Activated T-helper 2 cell treated with anti-CD3 and anti-CD28 coated beads, Interferon-gamma antibody, Interleukin-2, Interleukin-4, amounts not matched to agents 10 μg/mL and 5 μg/mL and 100 μg/mL, durations not matched to agents 14 hours and 24 hours and 36 hours (primary cell): ENCODE measurements at places on chromosomes 16 and 17. TPM values are rescaled to one million over a fixed set of nuclear protein-coding genes. Genes with fewer than 3 reads are reported as not detected.

DNA sequence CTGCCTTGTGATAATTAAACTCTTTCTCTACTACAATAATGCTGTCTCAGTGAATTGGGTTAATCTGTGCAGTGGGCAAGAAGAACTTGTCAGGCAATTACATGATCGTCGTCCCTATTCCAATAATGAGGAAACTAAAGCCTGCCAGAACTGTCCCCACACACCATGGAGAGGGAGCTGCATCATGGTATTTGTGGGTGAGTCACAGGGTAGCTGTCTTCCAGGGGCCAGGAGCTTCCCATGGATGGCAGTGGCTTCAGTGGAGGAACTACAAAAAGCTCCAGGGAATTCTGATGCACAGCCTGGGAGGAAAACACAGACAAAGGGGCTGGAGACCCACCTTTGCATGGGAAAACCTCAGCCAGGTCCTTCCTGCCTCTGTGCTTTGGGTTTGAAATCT is 83.3 kb upstream of the C16orf82 start:
- no peak for DNase-seq
- no peak overlapping the region for H3K4me3 ChIP-seq
- H3K27ac ChIP-seq: no peak overlapping the region
- H3K27me3 ChIP-seq: peaks cover 6% of the 10 kb centered on the region

DNA sequence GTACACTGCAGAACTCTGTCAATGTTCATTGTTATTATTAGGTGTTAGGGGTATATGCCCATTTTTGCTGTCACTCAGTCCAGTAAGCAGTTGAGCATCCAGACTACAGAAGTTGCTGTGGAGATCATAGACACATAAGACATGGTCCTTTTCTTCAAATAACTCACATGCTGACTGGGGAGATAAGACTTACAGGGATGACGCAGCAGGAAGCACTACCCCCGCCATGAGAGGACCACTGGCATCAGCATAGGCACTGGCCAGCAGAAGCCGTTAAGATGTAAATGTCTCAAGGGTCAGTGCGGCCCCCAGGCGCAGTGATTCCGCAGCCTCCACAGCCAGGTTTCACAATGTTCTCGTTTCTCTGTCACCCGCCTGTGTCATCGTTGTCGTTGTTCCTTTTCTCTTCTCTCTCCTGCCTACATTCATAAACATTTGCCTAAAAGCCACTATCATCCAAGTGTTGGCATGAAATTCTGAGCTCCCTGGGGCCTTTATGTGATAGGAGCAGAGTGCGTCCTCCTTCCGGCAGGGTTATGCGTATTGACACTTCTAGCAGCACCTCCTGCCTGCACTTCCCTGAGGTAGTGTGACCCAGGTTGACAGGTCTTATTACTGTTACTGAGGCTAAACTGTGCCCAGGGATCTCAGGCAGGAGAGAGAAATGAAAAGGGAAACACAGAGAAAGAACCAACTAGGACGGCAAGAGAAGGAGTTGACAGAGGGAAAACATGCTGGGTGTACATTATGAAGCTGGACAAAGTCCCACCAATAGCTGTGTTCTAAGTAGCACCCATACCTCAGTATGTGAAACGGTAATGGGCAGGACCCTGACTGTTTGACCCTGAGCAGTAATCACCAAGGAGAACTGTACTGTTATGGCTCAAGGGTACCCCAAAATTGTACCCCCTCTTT is 17.9 kb downstream of the TANGO6 start:
- no peak for DNase-seq
- H3K27ac ChIP-seq: no peak overlapping the region
- H3K27me3 ChIP-seq: no peaks in the 10 kb centered on the region
- no peaks in the 10 kb centered on the region for H3K4me1 ChIP-seq
- H3K36me3 ChIP-seq: peaks cover 30% of the 10 kb centered on the region
- no peak overlapping the region for H3K4me3 ChIP-seq

GRCh38 chr17:42855048-42855596 is 4.1 kb downstream of the AOC3 start:
- H3K4me3 ChIP-seq: no peak overlapping the region
- H3K4me1 ChIP-seq: no peaks in the 10 kb centered on the region
- no peak for DNase-seq
- H3K36me3 ChIP-seq: no peaks in the 10 kb centered on the region

- H3K4me3 ChIP-seq: no peak overlapping the region
- no peak overlapping the region for H3K27ac ChIP-seq
- no peaks in the 10 kb centered on the region for H3K36me3 ChIP-seq
- H3K4me1 ChIP-seq: no peaks in the 10 kb centered on the region
- DNase-seq: no peak
Measured at GRCh38 chr16:72988569-72988968, 59.4 kb downstream of the ZFHX3 start.

- no peaks in the 10 kb centered on the region for H3K27me3 ChIP-seq
- peaks cover 6% of the 10 kb centered on the region for H3K4me1 ChIP-seq
- DNase-seq: no peak
- no peaks in the 10 kb centered on the region for H3K36me3 ChIP-seq
Measured at GRCh38 chr16:85105475-85105874, 6.8 kb downstream of the CIBAR2 start.

DNA sequence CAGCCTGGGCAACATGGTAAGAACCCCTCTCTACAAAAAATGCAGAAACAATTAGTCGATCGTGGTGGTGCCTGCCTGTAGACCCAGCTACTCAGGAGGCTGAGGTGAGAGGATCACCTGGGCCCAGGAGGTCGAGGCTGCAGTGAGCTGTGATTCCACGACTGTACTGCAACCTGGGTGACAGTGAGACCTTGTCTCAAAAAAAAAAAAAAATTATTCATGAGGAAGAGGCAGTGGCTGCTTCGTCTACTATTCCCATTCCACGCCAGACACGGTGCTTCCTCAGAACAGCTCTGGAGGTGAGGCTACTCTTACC is 52.2 kb upstream of the GSE1 start:
- peaks cover 8% of the 10 kb centered on the region for H3K36me3 ChIP-seq
- no peak overlapping the region for H3K27ac ChIP-seq
- H3K4me3 ChIP-seq: no peak overlapping the region
- H3K27me3 ChIP-seq: no peaks in the 10 kb centered on the region

- H3K27me3 ChIP-seq: no peaks in the 10 kb centered on the region
- H3K4me3 ChIP-seq: peak overlapping the region; percentile 70
- DNase-seq: peak; percentile 46
- H3K36me3 ChIP-seq: peaks cover 18% of the 10 kb centered on the region
- H3K4me1 ChIP-seq: peaks cover 37% of the 10 kb centered on the region
Measured at GRCh38 chr17:77332034-77332971, 191.5 kb downstream of the SEC14L1 start.

- DNase-seq: no peak
- no peaks in the 10 kb centered on the region for H3K27me3 ChIP-seq
- H3K4me3 ChIP-seq: no peak overlapping the region
- H3K4me1 ChIP-seq: peaks cover 8% of the 10 kb centered on the region
Measured at GRCh38 chr16:17327664-17328335, 143.0 kb downstream of the XYLT1 start.

DNA sequence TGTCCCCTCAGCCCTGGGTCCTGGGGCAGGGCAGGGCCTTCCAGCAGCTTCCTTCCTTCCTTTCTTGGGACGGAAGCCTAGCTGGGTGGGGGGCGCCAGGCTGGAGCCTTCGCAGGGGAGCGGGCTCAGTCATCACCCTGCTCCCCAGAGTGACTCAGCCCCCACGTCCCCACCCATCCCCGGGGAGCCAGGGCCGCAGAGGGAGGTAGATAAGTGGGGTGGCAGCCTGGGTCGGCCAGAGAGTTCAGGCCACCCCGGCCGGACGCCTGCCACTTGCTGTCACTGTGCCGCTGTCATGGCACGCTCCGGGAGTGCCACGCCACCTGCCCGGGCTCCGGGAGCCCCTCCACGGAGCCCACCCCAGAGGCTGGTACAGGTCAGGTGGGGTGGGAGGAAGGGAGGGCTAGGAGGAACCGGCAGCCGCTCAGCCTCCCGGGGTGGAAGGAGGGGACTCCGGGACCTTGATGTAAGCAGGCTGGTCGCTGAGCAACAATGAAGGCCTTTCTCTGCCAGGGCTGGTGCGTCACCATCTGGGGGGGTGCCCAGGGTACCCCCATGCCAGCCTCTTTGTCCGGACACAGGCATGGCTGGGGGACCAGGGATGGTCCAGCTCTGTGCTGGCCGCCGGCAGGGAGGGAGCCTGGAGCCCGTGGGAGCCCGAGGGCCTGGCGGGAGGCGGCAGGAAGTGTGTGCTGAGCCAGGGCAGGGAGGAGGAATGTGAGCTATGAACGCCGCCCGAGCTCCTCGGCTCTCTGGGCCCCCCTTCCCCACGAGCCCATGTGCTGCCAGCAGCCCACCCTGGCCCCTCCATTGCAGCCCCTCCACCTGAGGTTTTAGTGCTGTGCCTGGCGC is 6.6 kb downstream of the NHERF2 start:
- H3K27ac ChIP-seq: no peak overlapping the region
- peaks cover 9% of the 10 kb centered on the region for H3K27me3 ChIP-seq
- H3K36me3 ChIP-seq: no peaks in the 10 kb centered on the region
- no peaks in the 10 kb centered on the region for H3K4me1 ChIP-seq

- no peak for DNase-seq
- no peak overlapping the region for H3K4me3 ChIP-seq
- no peak overlapping the region for H3K27ac ChIP-seq
- H3K27me3 ChIP-seq: no peaks in the 10 kb centered on the region
- H3K4me1 ChIP-seq: no peaks in the 10 kb centered on the region
Measured at GRCh38 chr17:73452009-73452408, 140.2 kb upstream of the CDC42EP4 start.

- no peaks in the 10 kb centered on the region for H3K36me3 ChIP-seq
- H3K4me3 ChIP-seq: no peak overlapping the region
Measured at GRCh38 chr17:57221366-57222350, 34.7 kb upstream of the MSI2 start.

GRCh38 chr16:27319257-27319965 is 5.6 kb downstream of the IL4R start:
- no peak for DNase-seq
- H3K27ac ChIP-seq: peak overlapping the region; percentile 98
- H3K36me3 ChIP-seq: peaks cover 100% of the 10 kb centered on the region

DNA sequence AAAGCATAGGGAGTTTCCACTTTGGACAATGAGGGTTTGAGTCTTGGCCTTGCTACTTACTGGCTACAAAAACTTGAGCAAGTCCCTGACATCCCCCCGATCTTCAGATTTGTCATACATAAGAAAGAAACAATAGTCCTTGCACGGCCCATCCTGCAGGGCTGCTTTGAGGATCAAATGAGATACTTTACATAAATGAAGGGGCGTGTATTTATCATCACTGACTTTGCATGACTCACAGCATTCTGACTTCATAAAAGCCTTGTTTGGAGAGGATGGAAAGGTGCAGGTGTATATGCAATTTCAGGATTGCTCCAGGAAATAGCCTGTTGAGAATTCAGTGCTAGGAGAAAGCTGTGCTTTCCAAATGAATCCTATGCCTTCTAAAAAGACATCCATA is 465.0 kb upstream of the MAF start:
- H3K4me3 ChIP-seq: no peak overlapping the region
- DNase-seq: no peak
- H3K4me1 ChIP-seq: no peaks in the 10 kb centered on the region
- H3K27me3 ChIP-seq: no peaks in the 10 kb centered on the region

DNA sequence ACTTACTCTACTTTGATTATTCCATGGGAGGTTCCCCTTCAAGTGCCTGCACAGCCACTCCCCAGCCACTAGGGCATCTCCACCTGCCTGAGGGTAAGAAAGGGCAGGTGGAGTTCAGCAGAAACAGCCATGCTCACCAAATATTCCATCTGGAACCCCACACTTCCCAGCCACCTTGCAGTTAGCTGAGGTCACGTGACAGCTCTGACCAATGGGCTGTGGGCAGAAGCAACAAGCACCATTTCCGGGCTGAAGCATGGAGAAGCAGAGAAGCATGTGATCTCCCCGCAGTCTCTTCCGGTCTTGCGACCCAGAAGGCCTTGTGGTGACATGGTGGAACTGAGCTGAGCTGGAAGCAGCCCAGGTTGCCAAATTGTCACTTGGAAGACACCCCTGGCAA is 108.6 kb downstream of the CCT6B start:
- no peaks in the 10 kb centered on the region for H3K4me1 ChIP-seq
- H3K27ac ChIP-seq: no peak overlapping the region
- DNase-seq: no peak
- no peaks in the 10 kb centered on the region for H3K36me3 ChIP-seq
- H3K4me3 ChIP-seq: no peak overlapping the region
- peaks cover 12% of the 10 kb centered on the region for H3K27me3 ChIP-seq

DNA sequence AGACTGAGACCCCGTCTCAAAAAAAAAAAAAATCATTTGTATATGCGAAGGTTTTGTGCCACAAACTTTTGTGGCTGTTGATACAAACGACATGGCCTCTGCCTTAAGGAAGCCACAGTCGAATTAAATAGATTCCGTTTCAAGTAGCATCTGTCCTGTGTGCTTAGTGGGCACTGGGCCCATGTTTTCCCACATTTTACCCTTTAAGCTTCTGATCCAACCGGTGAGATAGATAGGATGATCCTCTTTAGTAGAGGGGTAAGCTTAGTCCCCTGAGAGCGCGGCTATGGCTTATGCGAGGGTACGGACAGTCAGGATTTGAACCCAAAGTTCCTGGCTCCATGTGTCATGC is 776 bp upstream of the TMEM219 start:
- H3K36me3 ChIP-seq: peaks cover 7% of the 10 kb centered on the region
- H3K4me3 ChIP-seq: peak overlapping the region; percentile 85
- H3K27me3 ChIP-seq: no peaks in the 10 kb centered on the region
- no peak for DNase-seq
- H3K4me1 ChIP-seq: peaks cover 20% of the 10 kb centered on the region

- H3K27ac ChIP-seq: peak overlapping the region; percentile 75
- no peak for DNase-seq
- H3K36me3 ChIP-seq: peaks cover 2% of the 10 kb centered on the region
- peaks cover 45% of the 10 kb centered on the region for H3K27me3 ChIP-seq
- H3K4me3 ChIP-seq: peak overlapping the region; percentile 85
Measured at GRCh38 chr17:48578616-48579470, 693 bp upstream of the HOXB4 start.

DNA sequence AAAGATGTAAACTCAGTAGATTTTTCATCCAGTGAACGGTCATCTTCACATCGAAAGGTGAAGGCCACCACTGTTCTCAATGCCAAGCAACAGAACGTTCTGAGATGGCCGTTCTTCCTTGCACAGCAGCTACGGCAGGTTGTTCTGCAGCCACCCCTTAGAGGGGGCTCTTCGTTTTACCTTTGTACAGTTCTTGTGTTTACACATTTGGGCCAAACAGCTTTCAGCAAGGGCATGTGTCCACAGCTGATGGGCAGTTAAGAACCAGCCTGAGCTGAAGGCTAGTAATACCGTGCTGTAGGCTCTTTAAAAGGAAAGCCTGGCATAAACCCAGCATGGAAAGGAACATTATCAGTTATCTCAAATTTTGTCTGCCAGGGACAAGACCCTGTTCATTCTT is 15.9 kb downstream of the PLD6 start:
- H3K4me3 ChIP-seq: no peak overlapping the region
- DNase-seq: no peak
- no peaks in the 10 kb centered on the region for H3K27me3 ChIP-seq
- peaks cover 22% of the 10 kb centered on the region for H3K4me1 ChIP-seq

The ZFPM1 gene
- 12.9 and 14.5 TPM in 2 replicates for total RNA-seq

The NEUROD2 gene
- total RNA-seq: not detected in 2 replicates

The CASKIN1 gene
- 0.48 and 1.0 TPM in 2 replicates for total RNA-seq

The ERN2 gene
- not detected in 2 replicates for total RNA-seq

The RANBP10 gene
- 16.5 and 17.3 TPM in 2 replicates for total RNA-seq

The SCGB1C2 gene
- total RNA-seq: not detected in 2 replicates

The MYL4 gene
- total RNA-seq: not detected in 2 replicates

The TOB1 gene
- total RNA-seq: 28.5 and 28.9 TPM in 2 replicates
